Activated CD4-positive, alpha-beta T cell treated with anti-CD3 and anti-CD28 coated beads, Interleukin-2, amount 50 U/mL, for 48 hours (primary cell): ENCODE measurements at places on chromosomes 6 and 20.

DNA sequence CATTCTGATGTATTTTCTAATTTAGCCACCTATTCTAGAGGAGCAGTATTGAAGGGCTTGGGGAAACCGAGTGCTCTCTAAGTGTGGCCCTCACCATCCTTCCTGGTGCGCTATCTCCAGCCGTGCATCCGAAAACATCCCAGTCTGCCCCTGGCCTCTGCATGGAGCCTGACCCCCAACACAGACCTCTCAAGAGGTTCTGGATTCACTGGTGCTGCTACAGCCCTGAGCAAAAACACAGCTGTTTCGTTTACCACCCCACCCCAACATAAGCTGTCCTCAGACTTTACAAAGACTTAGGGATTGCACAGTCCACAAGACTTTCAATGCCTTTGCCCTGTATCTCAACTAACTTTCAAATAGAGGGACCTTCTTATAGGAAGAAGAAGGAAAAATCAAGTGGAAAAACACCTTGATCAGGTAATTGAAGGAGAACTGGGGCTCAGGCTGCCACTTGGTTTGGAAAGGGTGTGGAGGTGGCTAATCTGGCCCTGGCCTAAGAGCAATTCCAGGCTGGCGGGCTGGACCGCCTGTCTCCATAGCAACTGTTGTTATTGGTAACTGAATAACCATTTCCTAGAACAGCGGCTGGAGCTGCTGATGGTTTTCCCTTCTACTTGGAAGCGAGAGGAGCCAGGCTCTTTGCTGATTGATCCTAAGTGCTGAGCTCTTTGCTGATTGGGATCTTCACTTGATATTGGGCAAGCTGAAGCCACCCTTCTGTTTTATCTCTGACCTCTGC lies 90.2 kb upstream of the TOX2 start:
- DNase-seq, result no peak

DNA sequence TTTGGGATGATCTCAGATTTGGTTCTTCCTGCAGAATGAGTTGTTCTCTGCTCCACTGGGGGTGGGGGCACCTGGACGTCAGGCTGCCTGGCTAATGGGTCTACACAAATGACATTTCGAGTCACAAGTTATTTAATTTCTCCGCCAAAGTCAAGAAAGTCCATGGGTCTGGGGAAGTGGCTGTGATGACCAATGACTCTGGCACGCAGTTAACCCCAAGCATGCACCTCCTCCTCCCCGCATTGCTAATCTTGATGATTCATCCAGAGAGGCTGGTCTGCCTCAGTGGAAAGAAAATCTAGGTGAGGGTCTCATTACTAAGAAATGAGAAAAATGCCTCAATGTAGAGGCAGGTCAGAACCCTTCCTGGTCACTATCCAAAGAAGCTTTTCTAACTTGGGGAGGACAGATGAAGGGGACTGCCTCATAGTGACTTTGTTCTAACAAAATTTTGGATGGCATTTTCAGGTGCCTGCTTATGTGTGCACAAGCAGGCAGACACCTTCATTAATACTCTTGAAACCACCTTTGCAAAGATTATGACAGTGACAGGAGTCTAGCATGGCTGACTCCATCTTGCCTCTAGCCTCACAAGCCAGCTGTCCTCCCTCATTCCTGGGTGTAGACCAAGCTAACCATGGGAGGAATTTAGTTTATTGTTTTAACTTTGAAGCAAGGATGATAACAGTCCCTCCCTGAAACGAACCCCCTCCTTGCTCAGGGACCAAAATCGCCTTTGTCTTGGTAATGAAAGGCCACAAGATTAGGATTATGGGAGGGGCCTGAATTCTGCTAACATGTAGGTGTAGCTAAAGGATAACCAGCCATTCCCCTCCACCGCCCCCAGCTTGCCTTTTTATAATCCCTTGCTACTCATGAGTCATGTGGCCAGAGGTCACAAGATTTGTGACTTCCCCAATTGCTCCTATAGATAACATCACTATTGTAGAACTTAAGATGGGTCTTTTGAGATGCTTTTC lies 98.6 kb upstream of the MRPS10 start:
- peak; percentile 38 for DNase-seq

- no peak for DNase-seq
These were observed 454.9 kb downstream of the BTBD3 start for GRCh38 chr20:12372557-12372956.

DNA sequence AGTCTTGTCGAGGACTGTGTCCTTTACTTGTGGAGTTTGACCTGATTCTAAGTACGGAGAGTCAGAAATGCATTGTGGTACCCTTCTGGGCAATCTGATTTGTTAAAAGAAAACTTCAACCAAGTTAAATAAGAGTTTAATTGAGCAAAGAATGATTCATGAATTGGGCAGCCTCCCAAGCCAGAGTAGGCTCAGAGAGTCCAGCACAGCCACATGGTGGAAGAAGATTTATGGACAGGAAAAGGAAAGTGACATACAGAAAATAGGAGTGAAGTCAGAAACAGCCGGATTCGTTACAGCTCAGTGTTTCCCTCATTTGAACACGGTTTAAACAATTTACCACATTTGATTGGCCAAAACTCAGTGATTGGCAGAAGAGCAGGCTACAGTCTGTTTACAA lies 329.2 kb downstream of the DHX35 start:
- DNase-seq, result no peak

DNA sequence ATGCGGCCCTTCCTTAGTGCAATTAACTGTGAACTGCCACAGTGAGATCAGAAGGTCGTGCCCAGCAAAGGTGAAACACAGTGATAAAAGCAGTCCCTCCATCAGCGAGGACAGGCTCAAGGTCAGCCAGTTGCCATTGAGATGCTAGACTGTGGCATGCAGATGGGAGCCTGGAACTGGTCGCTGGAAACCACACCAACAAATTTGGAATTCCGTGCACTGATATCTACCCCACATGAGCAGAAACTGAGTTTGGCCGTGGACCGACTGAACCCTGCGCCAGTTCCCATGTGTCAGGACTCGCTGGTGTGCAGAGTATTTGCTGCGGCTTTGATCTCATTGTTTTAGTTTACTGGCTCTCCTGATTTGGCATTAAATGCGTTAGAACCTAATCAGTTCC lies 125.6 kb upstream of the QKI start:
- DNase-seq, result no peak

- no peak for DNase-seq
These were observed 92.3 kb downstream of the RFX6 start for GRCh38 chr6:116969211-116969863.

DNA sequence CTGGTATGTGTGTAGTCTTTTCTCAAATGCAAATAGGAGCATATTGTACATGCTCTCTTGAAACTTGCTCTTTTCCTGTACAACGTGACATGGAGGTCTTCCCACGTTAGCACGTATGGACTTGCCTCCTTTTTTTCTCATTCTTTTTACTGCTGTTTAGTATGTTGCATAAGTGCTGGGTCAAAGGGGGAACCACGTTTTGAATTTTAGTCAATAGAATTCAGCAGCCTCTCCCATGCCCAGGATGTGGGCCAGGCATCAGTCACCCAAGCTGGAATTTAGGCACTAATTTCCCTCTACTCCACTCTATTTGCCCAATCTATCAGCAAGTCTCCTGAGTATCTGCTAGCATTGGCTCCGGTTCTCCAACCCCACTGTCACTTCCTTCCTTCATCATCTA lies 41.5 kb upstream of the RNF24 start:
- DNase-seq, result no peak

- no peak for DNase-seq
These were observed 95.4 kb upstream of the CNKSR3 start for GRCh38 chr6:154605882-154606370.

- no peak for DNase-seq
These were observed 6.1 kb upstream of the ULBP2 start for GRCh38 chr6:149935668-149936067.

GRCh38 chr6:92810913-92811312 lies 608.4 kb downstream of the EPHA7 start:
- DNase-seq, result peak; percentile 9

- no peak for DNase-seq
These were observed 13.9 kb downstream of the MYB start for GRCh38 chr6:135195041-135195440.

- DNase-seq, result no peak
These were observed 145.1 kb downstream of the RIMS1 start for GRCh38 chr6:72031471-72031870.

- no peak for DNase-seq
These were observed 312.4 kb downstream of the UTRN start for GRCh38 chr6:144597511-144597910.

GRCh38 chr20:35273449-35274171 lies 4.3 kb downstream of the MMP24OS start:
- no peak for DNase-seq

GRCh38 chr6:79869600-79870084 lies 77.7 kb downstream of the ELOVL4 start:
- DNase-seq, result peak; percentile 85

DNA sequence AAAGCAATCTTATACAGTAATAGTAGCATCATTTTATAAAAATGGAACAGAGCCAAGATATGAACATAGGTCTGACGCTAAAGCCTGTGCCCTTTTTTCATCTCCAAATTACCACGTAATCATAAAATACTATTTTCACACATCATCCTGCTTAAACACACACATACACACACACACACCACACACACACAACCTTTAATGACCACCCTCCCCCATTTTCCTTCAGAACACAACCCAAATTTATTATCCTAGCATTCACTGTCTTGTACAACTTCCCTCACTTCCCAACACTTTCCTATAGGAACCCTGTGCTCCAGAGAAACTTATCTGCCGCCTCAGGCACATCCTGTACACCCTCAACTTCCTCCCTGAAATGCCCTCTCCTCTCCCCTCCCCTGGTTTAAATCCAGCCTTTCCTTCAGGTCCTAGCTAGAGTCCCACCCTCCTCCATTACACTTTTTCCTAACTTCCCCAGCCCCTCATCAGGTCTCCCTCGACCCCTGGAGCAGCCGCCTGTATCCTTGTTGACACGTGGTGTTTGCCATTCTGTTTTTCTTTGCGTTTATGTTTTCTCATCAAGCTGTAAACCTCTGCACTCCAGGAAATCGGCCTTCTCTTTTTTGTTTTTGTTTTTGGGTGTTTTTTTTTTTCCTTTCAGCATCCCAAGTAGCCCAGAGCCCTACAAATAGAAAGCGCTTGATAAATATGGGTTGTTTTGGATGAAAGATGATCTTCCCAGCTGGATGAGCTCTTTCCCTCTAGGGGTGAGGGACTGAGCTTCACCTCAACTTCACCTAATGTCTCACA lies 968 bp upstream of the MMP24 start:
- no peak for DNase-seq
